Naive thymus-derived CD8-positive, alpha-beta T cell (primary cell): ENCODE measurements at places on chromosomes 11 and 22.

GRCh38 chr11:837189-837989 is 4.6 kb downstream of the CD151 start:
- DNase-seq, result no peak

DNA sequence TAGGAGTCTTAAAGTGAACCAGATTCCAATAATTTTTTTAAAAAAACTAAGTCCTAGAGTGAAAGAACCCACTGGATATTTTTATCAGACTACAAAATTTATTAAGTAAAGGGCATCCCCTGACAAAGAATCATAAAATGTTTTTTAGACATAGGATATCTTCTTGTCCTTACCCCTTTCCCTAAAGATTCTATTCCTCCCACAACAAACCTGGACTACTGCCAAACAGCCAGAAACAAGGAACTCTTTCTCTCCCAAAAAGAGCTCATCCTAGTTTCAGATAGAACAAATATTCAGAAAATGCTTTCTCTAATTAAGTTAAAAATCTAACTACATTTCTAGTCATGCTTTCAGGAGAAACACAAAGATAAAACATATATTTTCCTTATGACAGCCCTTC is 327.1 kb downstream of the FAM181B start:
- no peak for DNase-seq

- no peak for DNase-seq
These were observed 4.4 kb downstream of the DCPS start for GRCh38 chr11:126308271-126308671.

DNA sequence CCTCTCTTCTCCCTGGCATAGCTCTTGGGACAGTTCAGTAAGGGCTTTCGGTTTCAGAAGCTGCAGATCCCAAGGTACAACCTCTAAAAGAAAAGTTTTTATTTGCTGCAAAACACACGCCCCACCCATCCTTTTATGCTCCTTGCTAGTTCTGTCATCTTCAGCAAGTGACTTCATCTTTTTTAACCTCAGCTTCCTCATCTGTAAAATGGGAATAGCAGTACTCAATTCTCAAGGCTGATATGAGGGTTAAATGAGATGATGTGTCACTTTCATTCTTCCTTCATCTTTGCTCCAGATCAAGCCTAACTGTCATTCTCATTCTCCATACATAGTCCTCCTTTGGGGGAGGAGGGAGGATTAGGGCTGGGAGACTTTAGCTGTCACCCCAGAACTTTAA is 90.0 kb upstream of the ALX4 start:
- DNase-seq, result no peak

DNA sequence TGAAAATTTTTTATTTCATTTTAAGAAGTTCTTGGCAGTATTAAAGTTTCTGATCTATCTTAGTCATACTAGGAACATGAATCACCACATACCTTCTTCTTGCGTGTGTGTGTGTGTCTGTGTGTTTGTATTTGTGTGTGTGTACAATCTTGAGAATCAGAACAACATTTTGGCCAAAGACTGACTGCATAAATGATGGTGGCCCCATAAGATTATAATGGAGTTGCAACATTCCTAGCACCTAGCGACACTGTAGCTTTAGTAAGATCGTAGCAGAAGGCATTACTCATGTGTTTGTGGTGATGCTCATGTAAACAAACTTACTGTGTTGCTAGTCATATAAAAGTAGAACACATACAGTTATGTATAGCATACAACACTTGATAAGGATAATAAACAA is 205.4 kb downstream of the FAM76B start:
- no peak for DNase-seq

DNA sequence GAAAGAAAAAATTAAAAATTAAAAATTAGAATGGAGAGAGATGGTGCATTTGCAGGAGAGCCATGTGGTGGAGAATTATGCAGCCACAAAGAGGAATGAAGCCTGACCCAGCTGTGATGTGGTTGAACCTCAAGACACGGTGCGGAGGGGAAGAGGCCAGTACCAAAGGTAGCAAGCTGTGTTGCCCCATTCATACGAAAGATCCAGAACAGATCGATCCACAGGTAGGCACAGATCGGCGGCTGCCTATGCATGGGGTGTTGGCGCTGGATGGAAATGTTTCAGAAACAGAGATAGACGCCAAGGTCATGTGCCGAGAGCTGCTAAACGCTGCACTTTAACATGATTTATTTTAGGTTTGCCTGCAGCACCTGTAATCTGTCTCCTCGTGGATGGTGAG is 992.3 kb downstream of the BRD1 start:
- DNase-seq, result no peak

DNA sequence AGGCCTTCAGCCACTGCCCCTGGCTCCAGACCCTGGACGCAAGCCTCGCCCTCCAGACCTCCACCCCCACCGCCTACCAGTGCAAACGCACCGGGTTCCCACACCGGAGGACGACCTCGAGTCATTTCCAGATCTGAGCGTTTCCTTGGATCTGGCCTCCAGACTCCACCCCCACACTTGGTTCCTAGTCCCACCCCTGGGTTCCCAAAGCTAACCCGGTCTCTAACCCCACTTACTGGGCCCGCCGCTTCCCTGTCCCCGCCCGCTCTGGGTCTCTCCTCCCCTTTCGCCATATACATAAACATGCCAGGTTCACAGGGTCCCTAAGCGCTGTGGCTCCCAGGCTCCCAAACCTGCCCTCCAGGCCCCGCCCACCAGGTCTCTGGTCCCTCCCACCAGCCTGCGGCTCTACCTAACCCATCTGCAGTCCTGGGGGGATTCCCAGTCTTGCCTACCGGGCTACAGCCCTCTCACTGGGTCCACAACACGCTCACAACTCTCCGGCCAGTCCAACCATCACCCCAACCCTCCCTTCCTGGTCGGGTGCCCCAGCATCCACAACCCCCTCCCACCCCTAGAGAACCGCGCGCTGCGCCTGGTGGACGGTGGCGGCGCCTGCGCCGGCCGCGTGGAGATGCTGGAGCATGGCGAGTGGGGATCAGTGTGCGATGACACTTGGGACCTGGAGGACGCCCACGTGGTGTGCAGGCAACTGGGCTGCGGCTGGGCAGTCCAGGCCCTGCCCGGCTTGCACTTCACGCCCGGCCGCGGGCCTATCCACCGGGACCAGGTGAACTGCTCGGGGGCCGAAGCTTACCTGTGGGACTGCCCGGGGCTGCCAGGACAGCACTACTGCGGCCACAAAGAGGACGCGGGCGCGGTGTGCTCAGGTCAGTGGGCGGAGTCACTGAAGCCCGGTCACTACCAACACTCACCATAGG is 36.7 kb downstream of the CD6 start:
- no peak for DNase-seq
